ENCODE measurements at places on chromosomes 11 and 22.

DNA sequence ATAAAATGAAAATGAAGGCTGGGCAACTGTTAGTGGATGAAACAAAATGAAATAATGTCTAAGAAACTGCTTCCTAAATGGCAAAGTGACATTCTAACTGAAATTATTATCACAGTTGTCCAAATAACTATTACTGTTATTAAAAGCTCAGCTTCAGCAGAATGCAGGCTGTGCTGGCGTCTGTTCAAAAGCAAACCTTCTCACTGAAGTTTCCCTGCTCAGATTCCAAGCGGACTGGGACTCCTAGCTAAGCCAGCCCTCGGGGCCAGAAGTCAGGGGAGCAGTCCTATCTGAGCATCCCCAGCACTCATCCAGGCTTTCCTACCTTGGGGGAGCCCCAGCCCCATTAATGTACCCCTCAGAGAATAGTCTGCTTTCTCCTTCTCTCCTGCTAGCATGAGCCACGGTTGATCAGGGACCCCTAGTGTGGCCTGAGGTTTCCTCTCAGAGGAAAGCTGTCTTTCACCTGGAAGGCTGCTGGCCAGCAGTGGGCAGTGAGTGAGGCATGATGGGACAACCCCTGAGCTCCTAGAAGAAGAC is 1167.3 kb downstream of the TBC1D22A start:
- DNase-seq: no peak

DNA sequence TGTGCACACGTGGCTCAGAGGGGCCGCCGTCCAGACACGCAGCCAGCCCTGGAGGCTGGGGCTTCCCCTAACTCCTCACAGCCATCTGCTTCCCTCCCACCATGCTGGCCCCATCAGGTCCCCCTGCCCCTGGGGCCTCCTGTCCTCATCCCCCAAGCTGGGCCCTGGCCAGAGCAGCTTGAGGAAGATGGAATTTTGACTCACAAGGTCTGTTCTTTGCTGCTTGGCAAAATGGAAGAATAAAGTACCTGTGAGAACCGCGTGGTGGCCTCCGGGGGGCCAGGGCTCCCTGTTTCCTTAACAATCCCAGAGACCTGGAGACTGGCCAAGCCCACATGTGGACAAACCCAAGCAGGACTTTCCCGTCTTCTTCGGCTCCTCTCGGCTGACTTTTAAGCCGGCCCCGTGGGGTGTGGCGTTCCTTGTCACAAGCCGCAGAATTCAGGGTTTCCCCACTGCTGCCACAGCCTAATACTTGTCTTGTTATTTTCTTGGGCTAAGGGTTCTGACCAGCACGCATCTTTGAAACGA is 872.8 kb downstream of the BRD1 start:
- no peak for DNase-seq

GRCh38 chr22:19806213-19807160 is 45.9 kb downstream of the TBX1 start:
- DNase-seq: no peak

DNA sequence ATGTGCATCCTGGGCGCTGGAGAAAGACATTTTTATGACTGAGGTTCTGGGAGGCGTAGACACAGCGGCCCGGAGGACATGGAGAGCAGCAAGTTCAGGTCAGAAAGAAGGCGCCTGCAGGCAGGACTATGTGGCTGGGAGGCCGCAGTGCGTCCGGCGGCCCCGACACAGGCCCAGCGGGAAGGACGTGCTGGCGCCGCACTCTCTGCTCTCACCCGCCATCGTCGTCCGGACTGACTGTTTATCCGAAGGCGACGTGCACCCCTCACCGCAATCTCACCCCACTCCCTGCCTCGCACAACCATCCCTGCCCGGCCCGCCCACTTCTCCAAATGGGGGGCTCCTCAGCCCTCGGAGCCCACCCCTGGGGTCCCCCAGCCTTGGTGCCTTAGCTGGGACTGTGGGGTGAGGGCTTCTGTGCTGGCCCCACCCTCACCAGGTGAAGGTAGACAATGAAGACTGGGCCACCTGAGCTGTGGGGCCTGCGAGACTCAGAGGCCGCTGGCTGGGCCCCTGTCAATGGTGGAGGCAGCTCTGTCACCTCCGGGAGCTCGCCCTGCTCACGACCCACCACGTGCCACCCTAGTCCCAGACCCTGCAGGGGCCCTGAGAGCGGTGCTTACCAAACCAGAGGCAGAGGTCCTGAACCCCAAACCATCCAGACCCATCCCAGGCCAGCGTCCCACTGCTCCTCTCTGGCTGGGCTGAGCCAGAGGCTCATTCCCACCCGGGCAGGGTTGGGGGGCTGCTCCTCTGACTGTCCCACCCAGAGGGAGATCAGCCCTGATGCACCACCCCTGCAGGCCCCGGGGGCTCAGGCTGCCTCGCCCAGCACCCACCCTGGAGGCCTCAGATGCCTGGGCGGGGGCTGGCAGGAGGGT is 16.2 kb upstream of the MUC5B start:
- DNase-seq: no peak

DNA sequence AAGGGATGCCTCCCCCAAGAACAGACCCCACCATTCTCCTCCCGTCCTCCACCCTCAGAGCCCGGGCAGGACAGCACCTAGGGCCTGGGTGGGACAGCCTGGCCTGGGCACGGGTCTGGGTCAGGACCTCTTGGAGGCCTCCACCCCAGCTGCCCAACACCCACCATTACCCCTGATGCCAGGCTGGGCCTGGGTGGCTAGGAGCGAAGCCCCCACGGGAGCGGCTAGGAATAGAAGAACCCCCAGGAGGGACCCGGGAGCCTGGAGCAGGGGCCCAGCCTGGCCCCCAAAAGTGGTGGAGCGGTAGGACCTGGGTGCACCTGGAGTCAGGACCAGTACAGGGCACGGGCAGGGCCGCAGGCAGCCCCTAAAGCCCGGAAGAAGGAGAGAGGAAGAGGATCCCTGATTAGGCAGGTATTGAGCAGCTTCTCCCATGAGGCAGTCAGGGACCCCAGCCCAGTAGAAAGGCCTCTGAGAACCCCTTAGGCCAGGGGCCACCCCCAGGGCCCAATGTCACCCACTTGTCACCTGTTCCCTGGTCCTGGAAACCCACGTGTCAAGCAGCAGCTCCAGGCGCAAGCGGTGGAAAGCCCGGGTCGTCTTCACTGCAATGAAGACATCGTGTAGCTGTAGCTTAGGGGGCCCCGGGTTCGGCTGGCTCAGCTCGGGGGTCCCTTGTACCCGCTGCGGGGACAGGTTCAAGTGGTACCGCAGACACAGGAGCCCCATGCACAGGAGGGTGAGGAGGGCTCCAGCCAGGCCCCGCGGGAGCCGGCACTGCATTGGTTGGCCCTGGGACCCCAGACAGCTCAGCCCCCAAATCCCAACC is 575 bp downstream of the MFNG start:
- no peak for DNase-seq

- DNase-seq: no peak
Observed at GRCh38 chr11:18780329-18780728, 11.3 kb downstream of the PTPN5 start.

DNA sequence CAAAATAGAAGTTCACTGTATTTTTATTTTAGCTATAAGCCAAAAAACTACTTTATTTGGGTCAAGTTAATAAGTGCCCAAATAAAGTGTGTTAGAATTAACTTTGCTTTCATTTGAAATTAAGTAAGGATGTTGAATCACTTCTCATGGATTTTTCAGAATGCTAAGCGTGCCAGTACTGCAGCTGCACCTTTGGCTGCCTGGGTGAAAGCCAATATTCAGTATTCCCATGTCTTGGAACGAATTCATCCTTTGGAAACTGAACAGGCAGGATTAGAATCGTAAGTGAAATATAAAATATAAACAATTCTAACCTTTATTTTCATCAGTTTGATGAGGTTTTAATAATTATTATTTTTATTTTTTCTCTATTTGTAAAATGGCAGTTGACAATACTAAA is 113.6 kb downstream of the DYNC2H1 start:
- no peak for DNase-seq

- no peak for DNase-seq
Observed at GRCh38 chr11:17744151-17744940, 9.8 kb downstream of the KCNC1 start.

- no peak for DNase-seq
Observed at GRCh38 chr11:35491231-35491871, 34.1 kb downstream of the PAMR1 start.

GRCh38 chr11:134751031-134751585 is 339.1 kb upstream of the B3GAT1 start:
- no peak for DNase-seq

DNA sequence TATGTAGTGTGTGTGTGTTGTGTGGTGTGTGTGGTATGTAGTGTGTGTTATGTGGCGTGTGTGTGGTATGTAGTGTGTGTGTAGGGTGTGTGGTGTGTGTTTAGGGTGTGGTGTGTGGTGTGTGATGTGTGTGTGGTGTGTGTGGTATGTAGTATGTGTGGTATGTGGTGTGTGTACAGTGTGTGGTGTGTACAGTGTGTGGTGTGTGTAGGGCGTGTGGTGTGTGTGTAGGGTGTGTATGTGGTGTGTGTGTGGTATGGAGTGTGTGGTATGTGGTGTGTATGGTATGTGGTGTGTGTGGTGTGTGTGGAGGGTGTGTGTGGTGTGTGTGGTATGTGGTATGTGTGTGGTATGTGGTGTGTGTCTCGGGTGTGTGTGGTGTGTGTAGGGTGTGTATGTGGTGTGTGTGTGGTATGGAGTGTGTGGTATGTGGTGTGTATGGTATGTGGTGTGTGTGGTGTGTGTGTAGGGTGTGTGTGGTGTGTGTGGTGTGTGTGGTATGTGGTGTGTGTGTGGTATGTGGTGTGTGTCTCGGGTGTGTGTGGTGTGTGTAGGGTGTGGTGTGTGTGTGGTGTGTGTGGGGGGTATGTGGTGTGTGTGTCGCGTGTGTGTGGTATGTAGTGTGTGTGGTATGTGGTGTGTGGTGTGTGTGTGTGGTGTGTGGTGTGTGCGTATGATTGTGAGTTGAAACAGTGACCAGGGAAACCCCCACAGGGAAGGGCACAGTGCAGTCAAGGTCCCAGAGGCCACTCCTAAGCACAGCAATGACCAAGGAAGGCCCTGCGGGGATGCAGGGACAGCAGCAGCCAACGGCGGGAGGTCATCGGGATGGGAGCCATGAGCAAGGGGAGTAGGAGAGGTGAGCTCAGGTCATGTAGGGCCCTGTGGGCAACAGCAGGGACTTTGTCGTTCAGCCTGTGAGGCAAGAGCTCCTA is 2.9 kb upstream of the PPP6R2 start:
- peak; percentile 24 for DNase-seq

GRCh38 chr11:35622070-35622469 is 3.8 kb downstream of the FJX1 start:
- DNase-seq: no peak

DNA sequence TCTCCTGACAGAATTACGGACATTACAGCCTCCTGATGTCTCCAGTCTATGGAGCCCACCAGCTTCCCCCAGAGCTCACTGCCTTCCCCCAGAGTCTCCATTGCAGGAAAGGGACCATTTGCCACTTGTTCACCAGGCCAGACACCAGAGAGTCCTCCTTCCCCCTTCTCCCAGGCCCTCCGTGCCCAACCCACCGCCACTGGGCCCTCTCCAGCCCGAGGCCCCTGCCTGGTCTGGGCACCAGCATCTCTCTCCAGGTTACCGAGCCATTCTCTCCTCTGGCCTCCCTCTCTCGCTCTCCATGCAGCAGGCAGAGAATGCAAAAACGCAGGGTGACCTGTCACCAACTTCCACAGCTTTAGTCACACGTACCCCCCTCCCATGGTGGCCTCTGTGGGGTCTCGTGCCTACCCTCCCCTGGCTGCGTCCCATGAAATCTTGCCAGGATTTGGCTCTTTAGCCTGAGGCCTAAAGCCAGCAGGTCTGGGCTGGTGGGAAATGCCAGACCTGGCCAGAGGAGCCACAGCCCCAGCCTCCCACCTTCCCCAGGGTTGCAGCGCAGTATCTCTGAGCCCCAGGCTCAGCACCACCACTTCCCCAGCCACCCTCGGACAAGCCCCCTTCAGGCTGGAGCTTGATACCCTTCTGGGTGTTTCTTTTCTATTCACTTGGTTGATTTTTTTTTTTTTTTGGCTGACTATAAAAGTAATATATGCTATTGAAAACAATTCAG is 6.8 kb upstream of the SERPINH1 start:
- DNase-seq: no peak

GRCh38 chr11:18229501-18229900 is 7.1 kb downstream of the SAA4 start:
- DNase-seq: no peak

DNA sequence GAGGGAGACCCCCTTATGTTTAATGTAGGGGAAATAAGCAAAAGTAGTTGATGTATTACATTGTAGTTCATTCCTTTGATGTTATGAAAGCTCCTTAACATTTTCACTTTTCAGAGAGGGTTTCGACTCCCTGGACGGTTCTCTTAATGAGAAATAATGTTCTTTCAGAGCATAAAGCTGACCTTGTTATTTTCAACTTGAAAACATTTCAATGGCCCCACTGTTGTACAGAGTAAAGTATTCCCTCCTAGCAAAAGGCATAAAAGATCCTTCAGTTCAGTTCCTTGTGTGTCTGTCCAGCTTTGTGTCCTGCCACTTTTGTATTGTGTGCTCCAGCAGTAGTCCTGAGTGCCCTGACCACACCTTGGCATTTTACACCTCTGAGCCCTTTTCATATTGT is 63.9 kb downstream of the UVRAG start:
- no peak for DNase-seq

GRCh38 chr11:55942785-55943392 is 6.7 kb upstream of the OR5I1 start:
- no peak for DNase-seq

GRCh38 chr11:120652705-120653335 is 141.3 kb downstream of the GRIK4 start:
- no peak for DNase-seq

- DNase-seq: no peak
Observed at GRCh38 chr22:25510876-25511275, 53.6 kb upstream of the GRK3 start.

- no peak for DNase-seq
Observed at GRCh38 chr11:95589893-95590612, 199.5 kb downstream of the FAM76B start.

DNA sequence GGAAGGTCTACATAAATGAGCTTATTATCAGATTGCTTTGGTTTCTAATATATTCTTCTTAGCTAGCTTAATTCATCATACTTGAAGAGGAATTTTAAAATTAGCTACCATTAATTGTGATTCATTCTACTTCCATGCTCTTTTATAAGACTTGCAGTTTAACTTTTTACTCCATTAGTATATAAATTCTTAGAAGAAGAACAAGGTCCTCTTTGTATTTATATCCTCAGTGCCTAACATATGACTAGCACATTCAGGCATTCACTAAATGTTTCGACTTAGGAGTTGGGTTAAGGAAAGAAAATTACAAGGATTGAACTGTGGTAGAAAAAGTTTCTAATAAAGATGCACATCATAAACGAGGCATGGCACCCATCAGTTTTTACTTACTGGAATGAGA is 1135.5 kb downstream of the JRKL start:
- no peak for DNase-seq

DNA sequence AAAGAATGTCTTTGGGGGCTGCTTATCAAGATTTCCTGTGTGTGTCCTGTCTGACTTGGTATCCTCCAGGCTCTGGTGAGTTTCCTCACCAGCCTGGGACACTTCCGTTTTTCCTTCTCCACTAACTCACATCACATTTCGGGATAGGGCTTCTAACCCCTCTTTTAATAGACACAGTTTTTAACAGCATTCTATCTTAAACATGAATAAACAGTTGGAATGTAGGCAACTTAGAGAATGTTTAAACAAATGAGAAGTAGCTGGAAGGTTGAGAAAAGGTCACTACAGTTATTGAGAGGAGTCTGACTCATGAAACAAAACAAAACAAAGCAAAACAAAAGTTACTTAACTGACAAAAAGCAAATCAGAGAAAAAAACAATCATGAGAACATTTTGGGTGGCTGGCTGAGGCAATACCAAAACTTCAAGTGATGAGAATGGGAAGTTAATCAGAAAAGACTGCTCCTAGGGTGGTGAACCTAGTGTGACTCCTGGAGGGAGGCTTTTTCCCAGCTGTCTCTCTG is 64.7 kb upstream of the CTSC start:
- DNase-seq: no peak

Data from CD4-positive, alpha-beta T cell treated with Interleukin-1 beta for 1 hour (primary cell).